ENCODE measurements at places on chromosomes 11 and 22.

- DNase-seq: no peak
Observed at GRCh38 chr11:60950933-60951605, 907 bp downstream of the SLC15A3 start.

DNA sequence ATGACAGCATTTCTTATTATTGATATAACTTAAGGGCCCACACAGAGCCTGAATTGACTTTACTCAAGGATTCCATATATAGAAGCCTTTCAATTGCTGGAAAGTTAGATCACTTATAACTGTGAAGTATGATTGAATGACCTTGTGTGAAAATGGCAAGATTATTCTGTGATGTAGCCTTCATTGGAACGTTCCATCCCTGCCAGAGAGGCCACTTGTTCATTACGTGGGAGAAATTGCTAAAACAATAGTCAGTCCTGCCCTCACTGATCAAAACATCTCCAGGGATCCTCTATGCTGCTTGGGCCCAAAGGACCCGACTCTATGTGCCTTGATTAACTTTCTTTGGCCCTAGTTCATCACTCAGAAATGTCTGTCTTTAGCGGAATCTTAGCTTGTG is 159.5 kb upstream of the BLID start:
- no peak for DNase-seq

GRCh38 chr22:36565686-36566085 is 36.7 kb upstream of the EIF3D start:
- DNase-seq: peak; percentile 16

DNA sequence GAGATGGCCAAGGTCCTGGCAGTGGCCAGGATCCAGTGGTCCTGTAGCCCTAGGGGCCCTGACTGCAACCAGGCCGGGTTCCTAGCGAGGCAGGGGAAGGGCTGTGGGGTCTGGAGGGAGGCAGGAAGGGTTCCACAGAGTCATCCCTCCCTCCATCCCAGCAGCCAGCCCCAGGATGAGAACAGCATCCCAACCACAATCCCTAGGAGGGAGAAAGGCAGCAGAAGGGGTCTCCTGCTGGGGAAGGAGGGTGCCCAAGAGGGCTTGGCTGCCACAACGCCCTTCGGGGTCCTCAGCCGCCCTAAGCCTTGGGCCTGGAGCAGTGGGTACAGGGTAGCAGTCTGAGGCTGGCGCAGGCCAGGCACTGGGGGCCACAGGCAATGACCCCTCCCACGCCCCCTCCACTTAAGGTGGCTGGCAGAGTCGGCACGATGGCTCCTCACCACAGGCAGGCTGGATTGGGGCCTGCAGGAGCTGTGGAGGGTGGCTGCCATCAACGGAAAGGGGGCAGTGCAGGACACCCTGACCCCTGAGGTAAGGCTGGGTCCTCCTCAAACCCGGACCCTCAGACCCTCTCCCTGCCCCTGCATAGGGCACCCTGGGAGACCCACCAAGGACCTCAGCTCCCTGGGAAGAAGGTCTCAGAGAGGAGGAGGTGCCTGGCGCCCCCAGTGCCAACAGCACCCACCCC is 7.2 kb downstream of the SLC22A12 start:
- no peak for DNase-seq

DNA sequence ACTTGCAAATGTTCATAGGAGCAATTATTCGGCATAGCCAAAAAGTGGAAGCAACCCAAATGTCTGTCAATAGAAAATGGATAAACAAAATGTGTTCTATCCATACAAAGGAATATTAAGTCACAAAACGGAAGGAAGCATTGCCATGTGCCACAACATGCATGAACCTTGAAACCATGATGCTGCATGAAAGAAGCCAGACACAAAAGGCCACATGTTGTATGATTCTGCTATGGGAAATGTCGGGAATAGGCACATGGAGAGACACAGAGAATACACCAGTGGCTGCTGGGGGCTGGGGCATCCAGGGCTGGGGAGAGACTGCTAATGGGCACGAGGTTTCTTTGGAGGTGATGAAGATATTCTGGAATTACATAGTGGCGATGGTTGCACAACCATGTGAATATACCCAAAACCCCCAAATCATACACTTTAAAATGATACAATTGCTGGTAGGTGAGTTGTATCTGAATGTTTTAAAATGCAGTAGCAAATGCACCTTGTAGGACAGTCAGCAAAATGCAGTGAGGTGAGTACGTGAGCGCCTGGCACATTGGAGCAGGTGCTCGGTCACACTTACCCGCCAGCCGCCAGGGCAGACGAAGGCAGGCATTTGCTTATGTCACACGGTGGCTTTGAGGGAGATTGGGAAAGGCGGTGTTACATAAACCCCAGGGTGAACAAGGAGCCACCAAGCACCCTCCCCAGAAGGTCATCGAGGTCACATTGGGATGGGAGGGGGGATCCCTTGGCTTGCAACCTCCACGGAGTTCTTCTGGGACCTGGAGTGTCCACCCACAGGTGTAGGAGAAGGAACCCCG is 6.3 kb upstream of the OSM start:
- no peak for DNase-seq

GRCh38 chr11:134498326-134499139 is 86.5 kb upstream of the B3GAT1 start:
- DNase-seq: no peak

- no peak for DNase-seq
Observed at GRCh38 chr11:65817312-65817834, 16.4 kb upstream of the SNX32 start.

- DNase-seq: no peak
Observed at GRCh38 chr11:119505861-119506260, 82.9 kb upstream of the THY1 start.

GRCh38 chr22:42686756-42687491 is 33.7 kb downstream of the A4GALT start:
- no peak for DNase-seq

DNA sequence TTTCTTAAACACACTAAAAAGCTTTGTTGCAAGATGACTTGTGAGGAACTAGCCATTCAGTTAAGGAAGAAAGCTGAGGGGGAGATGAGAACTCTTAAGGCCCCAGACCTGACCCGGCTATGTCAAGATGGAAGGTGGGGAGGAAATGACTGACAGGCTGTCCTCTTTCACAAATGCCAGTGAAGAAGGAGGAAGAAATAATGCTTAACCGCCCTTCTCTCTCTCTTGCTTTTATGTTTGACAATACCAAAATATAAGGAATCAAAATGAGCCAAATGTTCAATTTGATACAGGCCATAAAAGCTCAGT is 87.4 kb downstream of the AMBRA1 start:
- no peak for DNase-seq

DNA sequence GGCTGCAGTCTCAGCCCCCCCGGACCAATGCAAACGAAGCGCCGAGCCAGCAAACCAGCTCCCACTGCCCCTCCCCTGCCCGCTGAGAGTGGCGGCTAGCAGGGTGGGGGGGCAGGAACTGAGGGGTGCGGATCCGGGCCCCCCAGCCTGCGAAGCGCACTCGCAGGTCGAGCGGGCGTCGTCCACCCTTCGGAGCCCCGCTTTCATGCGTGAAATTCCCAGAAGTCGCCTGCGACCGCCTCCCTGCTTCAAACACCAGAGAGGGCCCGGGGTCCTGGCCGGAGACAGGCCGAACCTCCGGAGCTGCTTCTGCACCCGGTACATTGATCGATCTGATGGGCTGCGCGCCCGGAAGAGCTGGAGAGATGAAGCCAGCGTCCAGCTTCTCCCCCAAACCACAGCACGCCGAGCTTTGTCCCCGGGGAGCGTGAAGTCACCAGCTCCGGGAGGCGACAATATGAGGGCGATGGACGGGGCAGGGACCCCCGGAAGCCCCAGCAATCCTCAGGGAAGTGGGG is 646 bp upstream of the PATZ1 start:
- peak; percentile 65 for DNase-seq

- DNase-seq: no peak
Observed at GRCh38 chr11:120199613-120200012, 11.2 kb upstream of the OAF start.

DNA sequence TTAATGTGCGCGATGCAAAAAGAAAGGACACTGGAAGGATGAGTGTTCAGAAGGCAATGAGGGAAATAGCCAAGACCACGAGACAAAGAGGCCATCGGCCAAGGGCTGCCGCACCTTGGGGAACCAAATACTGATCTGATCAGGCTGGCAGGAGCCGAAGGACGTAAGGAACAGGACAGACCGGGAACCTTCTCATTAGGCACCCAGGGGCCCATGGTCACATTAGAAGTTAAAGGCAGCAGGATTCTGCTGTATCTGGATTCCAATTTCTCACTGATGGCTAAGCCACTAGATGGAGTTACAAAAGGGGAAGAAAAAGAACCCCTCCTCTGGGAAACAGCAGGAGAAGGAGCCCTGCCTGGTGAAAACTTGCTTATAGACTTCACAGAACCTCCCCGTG is 28.8 kb upstream of the CPT1A start:
- peak; percentile 19 for DNase-seq

DNA sequence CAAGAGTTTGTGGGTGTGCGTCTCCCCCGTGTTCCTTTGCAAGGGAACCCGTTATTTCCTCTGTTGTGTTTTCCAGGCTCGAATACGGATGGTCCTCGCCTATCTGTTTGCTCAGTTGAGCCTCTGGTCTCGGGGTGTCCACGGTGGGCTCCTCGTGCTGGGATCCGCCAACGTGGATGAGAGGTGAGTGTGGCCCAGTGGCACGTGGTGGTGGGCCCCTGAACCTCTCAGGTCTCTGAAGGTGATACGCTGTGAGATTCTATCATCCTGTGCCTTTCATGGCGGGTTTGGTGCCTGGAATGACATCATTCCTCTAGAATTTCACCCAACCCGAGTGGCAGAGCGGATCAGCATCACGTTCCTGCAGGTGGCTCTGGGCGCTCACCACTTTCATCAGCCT is 32.5 kb downstream of the NADSYN1 start:
- DNase-seq: no peak

DNA sequence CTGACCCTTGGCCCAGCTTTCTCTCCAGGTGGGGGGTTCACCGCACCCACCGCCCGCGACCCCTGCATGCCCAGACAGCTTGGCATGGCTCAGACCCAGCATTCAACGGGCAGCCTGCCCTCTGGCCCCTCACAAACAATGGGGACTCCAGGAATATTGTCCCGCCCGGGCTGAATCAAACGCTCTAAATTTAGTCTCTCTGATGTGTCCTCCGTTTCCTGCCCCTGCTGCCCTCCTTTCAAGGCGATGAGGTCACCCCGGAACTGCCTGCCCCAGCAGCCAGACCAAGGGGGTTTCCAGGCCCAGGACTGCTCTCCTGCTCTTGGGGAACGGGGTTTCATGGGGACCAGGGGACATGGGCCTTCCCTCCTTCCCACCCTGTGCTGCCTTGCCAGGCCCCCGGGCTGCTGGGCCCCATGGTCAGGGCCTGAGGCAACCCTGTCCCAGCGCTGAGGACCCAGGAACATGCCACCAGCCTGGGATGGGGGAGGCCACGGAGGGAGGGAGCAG is 10.1 kb upstream of the PDGFB start:
- DNase-seq: peak; percentile 79

DNA sequence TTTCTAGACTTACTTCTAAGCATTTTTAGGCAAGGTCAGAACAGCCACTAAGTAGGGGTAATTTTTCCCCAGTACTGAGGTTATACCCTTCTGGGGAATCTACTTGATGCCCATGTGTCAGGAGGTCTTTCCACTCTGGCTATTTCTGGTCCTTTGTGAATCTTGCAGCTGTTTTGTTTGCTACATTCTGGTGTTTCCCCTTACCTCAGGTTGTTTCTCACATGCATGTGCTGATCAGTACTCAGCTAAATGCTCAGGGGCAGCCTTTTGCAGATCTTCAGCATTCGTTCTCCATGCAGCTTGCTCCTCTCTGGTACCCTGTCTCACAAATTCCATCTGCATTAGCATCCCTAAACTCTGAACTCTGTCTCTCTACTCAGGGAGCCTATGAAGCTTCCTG is 303.6 kb downstream of the SOX6 start:
- no peak for DNase-seq

- DNase-seq: peak; percentile 75
Observed at GRCh38 chr11:36463781-36464180, 46.3 kb downstream of the TRAF6 start.

DNA sequence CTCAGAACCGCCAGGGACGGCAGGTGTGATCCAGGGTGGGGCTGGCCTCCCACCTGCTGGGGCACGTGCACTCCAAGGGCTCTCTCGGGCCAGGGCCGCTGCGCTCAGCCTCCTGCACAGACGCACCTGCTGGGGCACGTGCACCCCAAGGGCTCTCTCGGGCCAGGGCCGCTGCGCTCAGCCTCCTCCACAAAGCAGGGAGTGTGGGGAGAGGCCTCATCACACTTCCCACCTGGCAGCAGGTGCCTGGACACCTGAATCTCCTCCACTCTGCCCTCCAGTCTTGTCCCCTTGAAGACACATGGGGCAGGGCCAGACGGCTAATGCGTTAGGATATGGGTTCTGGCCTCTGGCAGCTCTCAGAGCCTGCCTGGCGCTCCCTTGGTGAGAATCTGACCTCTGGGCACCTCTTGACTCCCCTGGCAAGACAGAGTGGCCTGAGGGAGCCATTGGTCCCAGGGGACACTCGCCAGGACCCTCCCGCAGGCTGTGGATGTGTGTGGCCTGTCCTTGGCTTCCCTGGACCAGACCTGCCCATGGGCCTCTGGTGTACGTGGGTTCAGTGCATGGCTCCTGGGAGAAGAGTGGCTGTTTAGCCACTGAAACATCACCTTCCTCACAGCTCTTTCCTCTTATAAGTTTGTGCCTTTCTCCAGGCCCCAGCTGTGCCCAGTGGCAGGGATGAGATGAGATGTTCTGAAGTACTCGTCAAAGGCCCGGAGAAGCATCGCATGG is 73.5 kb downstream of the BRD1 start:
- no peak for DNase-seq

DNA sequence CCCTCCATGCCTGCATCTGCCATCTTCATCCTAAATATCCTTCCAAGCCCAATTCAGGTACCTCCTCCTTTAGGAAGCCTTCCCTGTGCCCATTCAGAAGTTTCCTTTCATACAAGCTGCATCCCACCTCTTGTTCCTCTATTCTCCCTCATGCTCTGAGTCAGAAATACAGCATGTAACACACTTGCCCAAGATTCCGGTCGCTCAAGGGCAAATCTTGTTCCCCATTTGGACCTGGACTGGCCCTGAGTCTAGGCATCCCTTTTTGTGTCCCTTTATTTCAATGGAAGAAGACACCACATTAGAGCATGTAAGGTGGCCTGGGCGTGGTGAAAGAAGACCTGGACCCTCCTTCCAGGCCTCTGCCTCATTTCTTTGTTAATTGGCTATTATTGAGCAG is 38.5 kb downstream of the RTL6 start:
- DNase-seq: no peak

GRCh38 chr22:27679693-27680488 is 121.7 kb downstream of the MN1 start:
- DNase-seq: no peak

- no peak for DNase-seq
Observed at GRCh38 chr11:21769188-21769587, 423.7 kb upstream of the ANO5 start.

- DNase-seq: no peak
Observed at GRCh38 chr22:41525450-41526225, 18.6 kb downstream of the POLR3H start.

DNA sequence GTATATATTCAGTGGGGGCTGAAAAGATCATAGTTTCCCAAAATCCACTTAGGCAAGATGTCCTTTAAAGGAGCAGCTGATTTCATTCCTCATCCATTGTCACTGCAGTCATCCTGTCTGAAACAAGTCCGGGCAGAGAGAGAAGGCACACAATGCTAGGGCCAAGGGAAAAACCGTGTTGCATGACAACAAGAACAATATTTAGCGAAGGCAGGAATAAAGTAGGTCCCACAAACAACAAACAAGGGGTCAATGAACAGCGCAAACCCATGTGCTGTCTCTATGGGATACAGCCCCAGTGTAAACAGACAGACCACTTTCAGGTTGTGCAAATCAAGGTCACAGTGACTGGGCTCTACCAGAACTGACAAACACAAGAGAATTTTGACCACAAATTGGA is 9.0 kb downstream of the PAMR1 start:
- no peak for DNase-seq

- peak; percentile 92 for DNase-seq
Observed at GRCh38 chr22:37999640-38000272, 15.4 kb upstream of the SOX10 start.
